ENCODE measurements at places on chromosomes 2 and 18.

DNA sequence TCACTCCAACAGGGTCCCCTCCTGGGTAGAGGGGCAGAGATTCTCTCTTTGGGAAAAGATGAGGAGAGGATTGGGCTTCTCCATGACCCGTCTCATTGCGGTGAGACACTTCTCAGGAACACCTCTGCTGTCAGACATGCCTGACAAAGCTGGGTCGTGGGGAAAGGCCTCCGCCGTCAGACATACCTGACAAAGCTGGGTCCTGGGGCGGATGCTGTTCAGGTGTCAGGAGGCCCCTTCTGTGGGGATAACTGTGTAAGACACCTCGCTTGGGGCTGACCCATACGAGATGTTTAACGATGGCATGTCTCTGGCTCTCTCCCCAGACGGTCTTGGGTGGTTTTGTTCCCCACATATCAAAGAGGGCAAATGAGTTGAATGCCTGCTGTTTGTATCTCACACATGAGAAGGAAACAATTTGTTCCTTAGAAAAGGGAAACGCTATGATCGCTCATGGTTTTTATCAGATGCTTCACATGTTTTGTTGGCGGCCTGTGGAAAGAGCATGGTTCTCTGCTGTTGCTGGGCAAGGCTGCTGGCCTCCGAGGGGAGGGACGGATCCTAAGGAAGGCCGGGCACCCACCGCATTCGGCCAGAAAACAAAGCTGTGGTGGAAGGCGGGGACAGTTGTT lies 40.8 kb upstream of the PXDN start:
- DNase-seq, result no peak

DNA sequence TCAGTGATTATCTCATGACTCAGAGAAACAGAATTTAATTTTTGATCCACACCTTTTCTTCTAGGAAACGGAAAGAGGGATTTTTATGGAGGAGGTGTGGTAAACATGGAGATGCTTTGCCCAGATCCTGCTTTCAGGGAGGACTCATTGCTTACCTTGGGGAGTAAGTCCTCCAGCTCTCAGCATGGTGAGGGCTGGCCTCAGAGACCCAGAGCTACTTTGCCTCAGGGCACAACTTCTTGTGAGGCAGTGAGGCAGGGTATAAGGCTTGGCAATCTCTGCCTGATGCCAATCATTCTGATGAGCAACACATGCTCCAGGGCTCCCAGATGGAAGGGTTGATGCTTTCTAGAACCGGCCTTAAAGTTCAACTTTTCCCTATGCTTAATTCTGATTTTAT lies 189.9 kb upstream of the DCC start:
- no peak for DNase-seq

GRCh38 chr2:222049946-222050345 lies 248.9 kb downstream of the PAX3 start:
- DNase-seq, result no peak

GRCh38 chr2:19580830-19581229 lies 222.4 kb upstream of the OSR1 start:
- DNase-seq, result no peak

GRCh38 chr2:550860-551567 lies 126.2 kb downstream of the TMEM18 start:
- DNase-seq, result no peak

DNA sequence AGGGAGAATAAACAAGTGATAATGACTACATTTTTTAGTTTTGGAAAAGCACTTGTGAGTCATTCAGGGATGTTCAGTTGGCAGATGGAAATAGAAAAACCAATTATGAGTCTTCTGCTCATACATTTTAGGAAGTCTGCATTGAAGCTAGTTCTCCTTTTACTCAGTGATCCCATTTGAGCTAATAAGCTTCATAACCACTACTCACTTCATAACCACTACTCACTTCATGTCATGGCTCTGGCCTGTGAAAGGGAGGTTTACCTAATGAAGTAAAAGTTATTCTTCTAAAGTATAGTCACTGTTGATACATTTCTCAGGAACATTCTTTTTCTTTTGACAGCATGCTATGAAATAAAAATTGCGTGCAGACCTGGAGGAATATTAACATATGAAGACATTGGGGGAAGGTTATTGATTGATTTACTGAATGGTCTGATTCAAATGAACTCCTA lies 948.7 kb downstream of the TSN start:
- no peak for DNase-seq

GRCh38 chr2:71577209-71577608 lies 123.8 kb downstream of the DYSF start:
- no peak for DNase-seq

Measured in DMS153 (cell line).